ENCODE measurements at places on chromosomes 16 and 17.
A peak's percentile ranks its signal among the peaks of the same experiment; 100 is the strongest.

DNA sequence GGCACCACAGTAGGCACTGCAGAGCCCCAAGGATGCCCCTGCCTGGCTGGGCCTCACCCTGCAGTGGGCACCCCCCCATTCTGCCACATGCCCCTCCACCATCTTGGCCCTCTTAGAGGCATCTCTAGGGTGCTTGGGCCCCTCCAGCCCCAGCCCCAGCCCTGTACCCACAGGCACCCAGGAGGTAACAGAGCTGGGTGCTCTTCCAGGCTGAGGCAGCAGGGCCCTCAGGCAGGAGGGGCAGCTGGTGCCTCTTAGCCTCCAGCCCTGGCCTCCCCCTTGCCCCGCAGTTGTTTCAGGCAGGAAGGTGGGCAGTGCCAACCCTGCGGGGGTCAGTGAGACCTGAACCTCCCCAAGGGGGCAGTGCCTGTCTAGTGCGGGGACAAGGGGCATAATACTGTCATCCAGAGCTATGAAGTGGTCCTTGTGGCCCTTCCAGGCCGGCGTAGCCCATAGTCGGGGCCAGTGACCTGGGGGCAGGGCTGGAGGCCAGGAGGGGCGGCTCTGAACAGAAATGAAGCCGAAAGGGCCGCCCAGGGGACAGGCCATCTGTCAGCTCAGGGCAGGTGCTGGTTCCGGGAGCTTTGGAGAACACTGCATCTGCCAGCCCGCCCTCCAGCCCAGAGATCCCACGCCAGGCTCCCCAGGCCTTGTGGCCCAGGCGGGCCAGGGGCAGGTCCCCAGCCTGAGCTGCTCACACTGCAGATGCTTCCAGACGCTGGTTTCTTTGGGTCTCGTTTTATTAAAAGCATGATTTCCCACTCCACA is 4.9 kb upstream of the AATK start:
- peaks cover 3% of the 10 kb centered on the region for H3K36me3 ChIP-seq
- peaks cover 5% of the 10 kb centered on the region for H3K4me1 ChIP-seq
- no peak overlapping the region for H3K27ac ChIP-seq
- peaks cover 3% of the 10 kb centered on the region for H3K27me3 ChIP-seq

- H3K4me3 ChIP-seq, result no peak overlapping the region
- no peak for DNase-seq
- no peaks in the 10 kb centered on the region for H3K36me3 ChIP-seq
Observed at GRCh38 chr16:86963600-86964575, 353.3 kb downstream of the C16orf95 start.

GRCh38 chr16:84660973-84661372 is 12.7 kb downstream of the KLHL36 start:
- H3K27me3 ChIP-seq, result no peaks in the 10 kb centered on the region
- H3K27ac ChIP-seq, result no peak overlapping the region
- no peak overlapping the region for H3K4me3 ChIP-seq

- H3K27me3 ChIP-seq, result peaks cover 5% of the 10 kb centered on the region
- no peak for DNase-seq
- peaks cover 15% of the 10 kb centered on the region for H3K4me1 ChIP-seq
Observed at GRCh38 chr17:2551493-2551892, 39.8 kb upstream of the METTL16 start.

GRCh38 chr17:42142371-42142896 is 12.4 kb downstream of the RAB5C start:
- peaks cover 4% of the 10 kb centered on the region for H3K36me3 ChIP-seq
- peak overlapping the region; percentile 10 for H3K4me3 ChIP-seq
- DNase-seq, result no peak
- H3K4me1 ChIP-seq, result peaks cover 10% of the 10 kb centered on the region

GRCh38 chr16:918741-919657 is 51.8 kb downstream of the LMF1 start:
- no peak for DNase-seq
- peaks cover 18% of the 10 kb centered on the region for H3K36me3 ChIP-seq
- H3K4me1 ChIP-seq, result peaks cover 19% of the 10 kb centered on the region

DNA sequence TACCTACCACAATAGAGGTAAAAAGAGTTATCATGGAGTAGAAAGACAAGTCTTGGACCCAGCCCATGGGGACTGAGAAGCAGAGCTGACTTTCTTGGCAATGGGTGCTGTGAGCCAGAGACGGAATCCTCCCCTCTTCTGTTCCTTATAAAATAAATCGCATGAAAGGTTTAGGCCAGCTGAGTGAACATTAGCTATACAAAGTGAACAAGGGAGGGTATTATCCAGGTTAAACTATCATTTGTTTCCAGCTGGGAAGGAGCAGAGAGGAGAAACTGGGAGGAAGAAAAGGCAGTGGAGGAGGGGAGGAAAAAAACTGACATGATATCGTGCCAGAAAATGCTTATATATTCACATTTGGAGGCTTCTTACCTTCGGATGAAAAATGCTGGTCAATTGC is 13.3 kb upstream of the PAFAH1B1 start:
- H3K36me3 ChIP-seq, result no peaks in the 10 kb centered on the region
- H3K27me3 ChIP-seq, result peaks cover 3% of the 10 kb centered on the region
- H3K4me1 ChIP-seq, result peaks cover 10% of the 10 kb centered on the region

GRCh38 chr17:3983606-3984484 is 19.6 kb upstream of the ATP2A3 start:
- no peaks in the 10 kb centered on the region for H3K27me3 ChIP-seq
- H3K27ac ChIP-seq, result no peak overlapping the region
- no peaks in the 10 kb centered on the region for H3K36me3 ChIP-seq
- H3K4me1 ChIP-seq, result peaks cover 2% of the 10 kb centered on the region

GRCh38 chr17:62882284-62882683 is 74.2 kb upstream of the MARCHF10 start:
- no peak overlapping the region for H3K4me3 ChIP-seq
- no peak overlapping the region for H3K27ac ChIP-seq
- H3K4me1 ChIP-seq, result peaks cover 8% of the 10 kb centered on the region
- DNase-seq, result no peak

GRCh38 chr16:12826559-12826958 is 22.9 kb upstream of the CPPED1 start:
- no peak overlapping the region for H3K27ac ChIP-seq
- H3K4me3 ChIP-seq, result no peak overlapping the region
- peaks cover 11% of the 10 kb centered on the region for H3K27me3 ChIP-seq
- DNase-seq, result no peak

DNA sequence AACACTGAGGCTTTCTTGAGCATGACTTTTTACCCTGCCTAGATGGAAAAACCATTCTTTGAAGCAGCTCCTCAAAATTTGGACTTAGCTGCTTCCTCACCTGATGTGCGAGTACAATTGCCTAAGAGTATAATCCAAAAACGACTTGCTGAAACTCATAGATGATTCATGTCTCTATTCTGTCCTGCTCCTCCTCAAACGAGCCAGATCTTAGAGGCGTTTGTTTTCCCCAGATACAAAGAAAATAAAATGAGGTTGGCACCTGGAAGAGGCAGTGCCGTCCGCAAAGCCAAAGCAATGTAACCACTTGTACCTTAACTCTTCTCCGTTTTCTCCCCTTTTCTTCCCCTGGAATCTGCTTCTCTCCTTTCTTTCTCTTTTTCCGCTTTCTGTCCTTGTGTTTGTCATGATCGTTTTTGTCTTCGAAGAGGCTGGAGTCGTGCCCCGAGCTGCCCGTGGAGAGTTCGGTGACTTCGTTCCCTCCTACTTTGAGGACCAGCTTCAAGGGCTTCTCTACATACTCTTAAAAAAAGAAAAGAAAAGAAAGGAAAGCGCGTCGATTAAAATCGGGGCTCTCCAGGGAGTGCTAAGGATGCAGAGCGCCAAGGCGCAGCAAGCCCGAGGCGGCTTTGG is 895 bp downstream of the BRD7 start:
- peaks cover 22% of the 10 kb centered on the region for H3K36me3 ChIP-seq
- DNase-seq, result no peak
- H3K4me3 ChIP-seq, result peak overlapping the region; percentile 95
- H3K27ac ChIP-seq, result peak overlapping the region; percentile 86
- H3K27me3 ChIP-seq, result no peaks in the 10 kb centered on the region
- peaks cover 44% of the 10 kb centered on the region for H3K4me1 ChIP-seq

GRCh38 chr17:3982541-3983017 is 18.3 kb upstream of the ATP2A3 start:
- no peaks in the 10 kb centered on the region for H3K27me3 ChIP-seq
- H3K27ac ChIP-seq, result no peak overlapping the region
- no peak overlapping the region for H3K4me3 ChIP-seq

- no peak for DNase-seq
- H3K4me3 ChIP-seq, result peak overlapping the region; percentile 30
- peaks cover 47% of the 10 kb centered on the region for H3K36me3 ChIP-seq
- peaks cover 53% of the 10 kb centered on the region for H3K4me1 ChIP-seq
- peak overlapping the region; percentile 57 for H3K27ac ChIP-seq
- H3K27me3 ChIP-seq, result no peaks in the 10 kb centered on the region
Observed at GRCh38 chr17:57294629-57295501, 38.5 kb downstream of the MSI2 start.

DNA sequence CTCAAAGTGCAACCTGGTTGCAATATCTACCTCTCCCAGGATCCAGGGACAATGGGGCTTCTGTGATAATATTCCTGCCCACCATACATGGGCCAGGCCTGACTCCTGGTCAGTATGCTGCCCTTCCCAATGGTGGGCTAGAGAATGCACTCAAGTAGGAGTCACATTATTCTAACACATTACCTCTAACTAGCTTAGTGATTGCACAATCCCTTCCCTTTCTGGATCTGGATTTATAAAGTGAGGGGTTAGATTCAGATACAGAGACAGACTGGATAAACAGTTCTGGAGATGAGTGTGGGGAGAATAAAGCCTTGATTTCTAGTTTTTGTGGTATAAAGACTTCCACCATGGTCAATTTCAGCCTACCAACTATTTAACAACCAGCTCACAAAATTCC is 33.0 kb downstream of the LYRM1 start:
- no peaks in the 10 kb centered on the region for H3K27me3 ChIP-seq
- no peaks in the 10 kb centered on the region for H3K36me3 ChIP-seq
- no peak overlapping the region for H3K27ac ChIP-seq

DNA sequence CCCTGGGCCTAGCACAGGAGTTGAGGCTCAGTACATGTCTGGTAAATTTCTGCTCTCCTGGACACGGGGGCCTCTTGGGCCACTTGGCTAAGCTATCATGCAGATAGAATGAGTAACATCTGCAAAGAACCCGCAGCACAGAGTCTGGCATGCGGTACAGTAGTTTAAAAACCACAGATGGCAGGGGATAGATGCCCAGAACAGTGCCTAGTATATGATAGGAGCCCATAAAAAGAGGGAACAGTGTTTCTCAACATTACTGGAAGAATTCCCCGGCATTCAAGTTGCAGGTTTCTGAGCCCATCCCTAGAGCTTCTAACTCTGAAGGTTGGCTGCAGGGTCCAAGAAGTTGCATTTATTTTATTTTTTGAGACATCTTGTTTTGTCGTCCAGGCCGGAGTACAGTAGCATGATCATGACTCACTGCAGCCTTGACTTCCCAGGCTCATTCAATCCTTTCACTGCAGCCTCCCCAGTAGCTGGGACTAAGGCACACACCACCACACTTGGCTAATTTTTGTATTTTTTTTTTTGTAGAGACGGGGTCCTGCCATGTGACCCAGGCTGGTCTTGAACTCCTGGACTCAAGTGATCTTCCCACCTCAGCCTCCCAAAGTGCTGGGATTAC is 5.8 kb downstream of the CDIPT start:
- H3K4me1 ChIP-seq, result peaks cover 8% of the 10 kb centered on the region
- no peaks in the 10 kb centered on the region for H3K27me3 ChIP-seq
- DNase-seq, result no peak
- no peak overlapping the region for H3K27ac ChIP-seq
- no peak overlapping the region for H3K4me3 ChIP-seq
- H3K36me3 ChIP-seq, result peaks cover 8% of the 10 kb centered on the region

DNA sequence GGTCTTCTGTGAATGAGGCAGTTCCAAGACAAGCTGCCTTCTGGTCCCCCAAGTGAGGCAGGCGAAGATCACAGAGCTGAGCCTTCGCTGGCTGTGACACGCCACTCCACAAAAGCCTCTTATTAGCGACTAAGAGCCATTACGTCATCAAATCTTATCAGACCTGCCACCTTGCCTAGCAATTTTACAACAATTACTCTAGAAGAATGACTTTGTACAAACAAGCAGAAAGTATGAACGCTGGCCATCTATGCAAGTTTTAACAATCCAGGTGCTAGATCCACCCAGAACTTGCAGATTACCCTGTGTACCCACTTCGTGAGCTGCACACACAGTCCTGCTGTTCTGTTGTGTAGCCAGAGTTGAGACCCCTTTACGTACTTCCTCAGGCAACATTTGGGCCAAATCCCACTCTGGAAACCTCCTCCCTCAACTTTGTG is 3.8 kb upstream of the ICAM2 start:
- peaks cover 9% of the 10 kb centered on the region for H3K27me3 ChIP-seq
- H3K4me1 ChIP-seq, result peaks cover 6% of the 10 kb centered on the region
- DNase-seq, result peak; percentile 15

GRCh38 chr17:76088041-76088867 is 9.3 kb downstream of the ZACN start:
- peak; percentile 62 for DNase-seq
- no peak overlapping the region for H3K27ac ChIP-seq
- no peak overlapping the region for H3K4me3 ChIP-seq
- no peaks in the 10 kb centered on the region for H3K4me1 ChIP-seq
- peaks cover 5% of the 10 kb centered on the region for H3K36me3 ChIP-seq
- H3K27me3 ChIP-seq, result no peaks in the 10 kb centered on the region

- H3K4me3 ChIP-seq, result no peak overlapping the region
- no peaks in the 10 kb centered on the region for H3K27me3 ChIP-seq
- no peak for DNase-seq
Observed at GRCh38 chr16:59469266-59469665, 735.1 kb upstream of the GOT2 start.

DNA sequence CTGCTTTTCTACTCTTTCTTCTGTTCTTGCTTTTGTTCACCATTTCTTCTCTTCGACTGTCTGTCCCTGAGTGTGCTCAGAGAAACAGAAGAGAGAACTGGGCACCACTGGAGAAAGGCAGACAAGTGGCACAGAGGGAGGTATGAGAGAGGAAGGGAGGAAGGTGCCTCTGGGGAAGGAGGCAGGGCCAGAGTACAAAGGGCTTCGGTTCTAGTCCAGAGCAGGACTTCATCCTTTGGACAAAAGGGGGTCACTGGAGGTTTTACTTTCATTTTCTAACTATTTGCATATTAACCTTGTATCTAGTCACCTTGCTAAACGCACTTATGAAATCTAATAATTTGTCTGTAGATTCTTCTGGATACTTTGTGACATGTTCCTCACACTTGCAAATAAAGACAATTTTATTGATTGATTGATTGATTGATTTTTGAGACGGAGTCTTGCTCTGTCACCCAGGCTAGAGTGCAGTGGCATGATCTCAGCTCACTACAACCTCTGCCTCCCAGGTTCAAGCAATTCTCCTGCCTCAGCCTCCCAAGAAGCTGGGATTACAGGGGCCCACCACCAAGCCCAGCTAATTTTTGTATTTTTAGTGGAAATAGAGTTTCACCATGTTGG is 13.5 kb downstream of the ITGB4 start:
- H3K27ac ChIP-seq, result no peak overlapping the region
- H3K36me3 ChIP-seq, result no peaks in the 10 kb centered on the region
- H3K27me3 ChIP-seq, result peaks cover 3% of the 10 kb centered on the region
- no peaks in the 10 kb centered on the region for H3K4me1 ChIP-seq
- no peak overlapping the region for H3K4me3 ChIP-seq
- no peak for DNase-seq
